ENCODE measurements at places on chromosomes 4 and X.

GRCh38 chr4:52704661-52705060, 45.6 kb upstream of the USP46 start:
- no peak for DNase-seq

DNA sequence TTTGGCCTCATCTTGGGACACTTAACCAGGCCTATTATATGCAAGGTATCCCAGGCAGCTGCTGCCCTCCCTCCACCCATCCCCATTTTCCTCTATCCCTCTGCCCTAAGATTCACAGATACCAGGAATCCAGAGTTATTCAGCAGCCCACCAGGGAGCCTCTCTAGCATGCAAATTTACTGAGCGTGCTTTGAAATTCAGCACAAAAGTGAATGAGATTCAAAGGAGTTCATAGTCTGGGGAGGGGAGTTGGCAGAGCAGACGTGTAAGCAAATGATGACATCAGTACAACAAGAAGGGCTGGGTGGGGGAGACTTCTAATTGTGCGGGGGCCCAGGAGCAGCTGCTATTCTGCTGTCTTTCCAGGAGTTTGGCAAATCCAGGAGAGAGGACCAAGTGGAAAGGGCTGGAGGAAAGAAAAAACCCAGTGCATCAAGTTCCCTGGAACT, 1.7 kb upstream of the MTM1 start:
- DNase-seq = no peak

DNA sequence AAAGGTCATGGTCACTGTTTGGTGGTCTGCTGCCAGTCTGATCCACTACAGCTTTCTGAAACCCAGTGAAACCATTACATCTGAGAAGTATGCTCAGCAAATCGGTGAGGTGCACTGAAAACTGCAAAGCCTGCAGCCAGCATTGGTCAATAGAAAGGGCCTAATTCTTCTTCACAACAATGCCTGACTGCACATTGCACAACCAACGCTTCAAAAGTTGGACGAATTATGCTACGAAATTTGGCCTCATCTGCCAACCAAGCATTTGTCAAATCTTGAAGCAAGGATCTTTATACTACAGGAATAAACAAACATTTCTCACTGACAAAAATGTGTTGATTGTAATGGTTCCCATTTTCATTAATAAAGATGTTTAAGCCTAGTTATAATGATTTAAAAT, 90.4 kb downstream of the EIF4E start:
- DNase-seq = no peak

GRCh38 chr4:129092631-129093190, 628 bp downstream of the SCLT1 start:
- no peak for DNase-seq

All from mucosa of descending colon (tissue), 3 donors.